NCI-H1092 treated with DMSO at 0.1 percent for 48 hours (cell line): ENCODE measurements at places on chromosomes 11 and 22.

DNA sequence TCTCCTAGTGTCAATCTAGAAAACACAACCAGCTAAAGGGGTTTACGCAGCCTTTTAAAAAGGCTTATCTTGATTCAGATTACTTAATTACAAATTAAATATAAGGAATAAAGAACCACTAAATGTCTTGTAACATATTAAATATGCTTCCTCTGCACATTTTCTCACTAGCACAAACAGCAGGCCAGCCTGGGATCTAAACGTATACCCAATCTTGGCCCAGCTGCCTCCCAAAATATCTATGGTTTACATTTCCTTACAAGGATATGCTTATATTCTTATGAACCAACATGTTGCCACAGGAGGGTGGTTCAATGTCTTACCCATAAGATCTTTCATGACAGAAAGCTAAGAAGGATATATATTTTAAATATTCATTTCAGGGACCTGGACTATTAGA, 7.7 kb downstream of the LGR4 start:
- DNase-seq: no peak

- no peak for DNase-seq
These were observed 22.3 kb upstream of the SLC36A4 start for GRCh38 chr11:93220078-93220477.

DNA sequence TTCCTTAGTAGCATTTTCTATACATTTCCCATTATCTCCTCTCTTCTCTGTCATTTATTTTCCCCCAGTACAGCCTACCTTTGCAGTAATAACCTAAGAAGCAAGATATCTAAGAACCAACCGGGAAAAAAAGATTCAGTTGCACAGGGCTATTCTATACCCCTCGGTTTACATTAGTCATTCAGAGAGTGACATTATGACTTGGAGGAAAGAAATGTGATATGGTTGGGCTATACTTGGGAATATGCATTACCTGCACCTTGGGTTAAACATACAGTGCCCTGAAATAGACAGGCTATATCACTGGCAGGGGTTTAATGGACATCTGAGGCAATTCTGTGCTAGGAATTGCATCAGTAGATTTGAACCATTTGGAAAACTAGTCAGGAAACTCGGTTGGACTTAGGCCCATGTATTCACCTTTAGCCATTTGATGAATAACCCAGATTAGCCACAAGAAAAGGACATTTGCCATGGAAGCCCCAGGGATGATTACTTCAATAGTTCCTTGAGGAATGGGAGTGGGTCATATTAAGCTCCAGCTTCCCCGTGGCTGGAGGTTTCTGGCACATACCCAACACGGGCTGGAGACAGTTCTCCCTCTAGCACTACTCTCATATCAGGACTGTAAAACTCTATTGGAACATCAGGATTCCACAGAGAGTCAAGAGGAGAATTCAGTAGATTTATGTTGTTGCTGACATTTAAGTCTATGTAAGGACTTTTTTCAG, 973.2 kb downstream of the NTM start:
- DNase-seq: no peak

DNA sequence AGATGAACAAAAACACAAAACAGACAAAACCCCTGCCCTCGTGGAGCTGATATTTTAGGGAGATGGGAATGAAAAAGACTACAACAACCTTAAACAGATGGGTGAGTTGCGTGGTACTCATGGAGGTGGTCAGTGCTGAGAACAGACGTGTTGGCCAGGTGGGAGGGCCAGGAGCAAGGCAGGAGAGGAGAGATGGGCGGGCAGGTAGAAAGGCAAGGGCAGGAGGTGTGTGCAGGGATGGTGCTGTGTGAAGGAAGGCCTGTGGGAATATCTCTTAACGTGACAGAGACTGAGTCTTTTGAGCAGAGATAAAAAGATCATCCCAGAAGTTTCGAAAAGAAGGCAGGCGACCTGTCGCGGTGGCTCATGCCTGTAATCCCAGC, 7.0 kb downstream of the GAL start:
- no peak for DNase-seq

DNA sequence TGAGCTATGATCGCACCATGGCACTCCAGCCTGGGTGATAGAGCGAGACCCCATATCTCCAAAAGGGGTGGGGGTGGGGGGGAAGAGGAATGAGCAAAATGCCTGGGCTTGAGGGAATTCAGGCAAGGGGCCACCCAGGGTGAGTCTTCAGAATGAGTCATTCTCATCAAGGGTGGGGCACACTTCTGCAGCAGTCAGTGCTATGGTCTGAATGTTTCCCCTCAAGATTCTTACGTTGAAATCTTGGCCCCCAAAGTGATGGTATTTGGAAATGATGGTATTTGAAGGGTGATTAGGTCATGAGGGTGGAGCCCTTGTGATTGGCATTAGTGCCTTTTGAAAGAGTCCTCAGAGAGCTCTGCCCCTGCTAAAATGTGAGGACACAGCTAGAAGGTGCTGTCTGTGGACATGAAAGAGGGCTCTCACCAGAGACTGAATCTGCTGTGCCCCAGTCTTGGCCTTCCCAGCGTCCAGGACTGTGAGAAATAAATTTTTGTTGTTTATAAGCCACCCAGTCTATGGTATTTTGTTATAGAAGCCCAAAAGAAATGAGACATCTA, 86.4 kb upstream of the THY1 start:
- DNase-seq: no peak

GRCh38 chr22:38032681-38033521, 24.3 kb upstream of the PICK1 start:
- DNase-seq: no peak

DNA sequence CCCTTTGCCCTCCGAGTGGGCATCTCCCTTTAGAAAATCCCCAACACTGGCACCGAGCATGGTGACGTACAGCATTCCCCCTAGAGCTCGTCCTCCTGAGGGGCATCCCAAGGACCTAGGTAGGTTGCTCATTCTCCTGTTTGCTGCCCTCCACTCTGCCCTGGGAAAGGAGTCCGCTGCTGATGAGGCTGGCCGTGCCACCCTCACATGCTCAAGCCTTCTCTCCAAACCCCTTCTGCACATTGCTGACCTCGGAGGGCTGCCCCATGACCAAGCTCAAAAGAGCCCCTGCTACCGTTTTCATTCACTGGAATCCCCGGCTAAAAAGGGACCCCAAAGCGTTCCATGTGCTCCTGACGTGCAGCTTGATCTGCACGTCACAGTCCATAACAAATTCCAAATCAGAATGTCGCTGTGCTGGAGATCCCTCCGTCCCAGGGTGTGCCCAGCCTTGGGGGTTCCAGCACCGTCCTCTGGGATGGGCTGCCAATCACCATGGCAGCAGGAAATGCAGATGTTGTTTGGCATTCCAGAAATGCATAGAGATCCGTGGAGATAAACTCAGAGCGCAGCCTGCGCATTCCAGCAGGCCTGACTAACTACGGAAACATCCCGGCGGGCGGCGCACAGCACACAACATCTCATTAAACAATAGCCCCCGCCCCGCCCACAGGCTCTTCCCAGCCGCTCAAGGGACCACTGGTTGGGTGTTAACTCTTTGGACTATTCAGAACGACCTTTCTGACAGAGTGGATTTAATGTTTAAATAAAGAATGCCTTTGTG, 26.3 kb upstream of the GNB1L start:
- no peak for DNase-seq

DNA sequence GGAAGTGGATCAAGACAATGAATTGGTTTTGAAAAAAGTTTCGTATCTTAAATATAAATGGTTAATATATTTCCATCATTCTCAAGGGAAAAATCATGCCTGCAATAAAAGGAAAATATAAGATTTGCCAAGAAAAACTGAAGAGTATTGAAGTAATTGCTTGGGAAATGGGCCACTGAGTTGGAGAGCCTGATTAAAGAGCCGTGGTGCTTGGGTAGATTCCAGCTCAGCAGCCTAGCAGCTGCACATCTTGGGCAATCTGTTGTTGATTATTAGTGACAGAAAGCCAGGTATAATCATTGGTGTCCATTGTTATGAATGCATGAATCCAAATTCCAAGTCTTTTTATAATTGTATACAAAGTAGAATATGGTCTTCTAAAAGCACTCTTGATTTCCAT, 800.9 kb upstream of the CHORDC1 start:
- no peak for DNase-seq

DNA sequence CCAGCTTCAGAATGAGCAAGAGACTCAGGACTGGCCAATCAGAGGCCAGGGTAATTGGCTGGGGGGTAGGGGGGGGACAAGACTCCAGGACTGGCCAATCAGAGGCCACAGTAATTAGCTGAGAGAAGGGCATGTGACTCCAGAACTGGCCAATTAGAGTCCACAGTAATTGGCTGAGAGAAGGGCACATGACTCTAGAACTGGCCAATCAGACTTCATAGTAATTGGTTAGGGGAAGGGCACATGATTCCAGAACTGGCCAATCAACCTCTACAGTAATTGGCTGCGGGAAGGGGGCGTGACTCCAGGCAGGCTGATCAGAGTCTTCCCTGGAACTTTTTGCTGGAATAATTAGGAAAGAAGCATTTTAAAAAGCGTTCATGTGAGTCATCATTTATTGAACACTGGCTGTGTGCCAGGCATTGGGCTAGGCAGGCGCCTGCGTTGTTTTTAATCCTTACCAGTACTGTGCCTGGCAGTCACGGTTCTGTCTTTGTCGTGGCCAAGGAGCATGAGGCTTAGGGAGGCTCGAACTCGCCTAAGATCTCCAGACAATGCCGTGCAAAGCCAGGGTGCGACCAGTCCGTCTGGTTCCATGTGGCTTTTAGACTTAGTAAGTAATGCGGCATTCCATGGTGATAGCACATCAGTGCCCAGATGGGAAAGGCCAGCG, 508.1 kb downstream of the TBC1D22A start:
- no peak for DNase-seq

- DNase-seq: no peak
These were observed 13.0 kb downstream of the GLB1L3 start for GRCh38 chr11:134289167-134289566.

- DNase-seq: no peak
These were observed 20.8 kb upstream of the JAM3 start for GRCh38 chr11:134048028-134048427.

DNA sequence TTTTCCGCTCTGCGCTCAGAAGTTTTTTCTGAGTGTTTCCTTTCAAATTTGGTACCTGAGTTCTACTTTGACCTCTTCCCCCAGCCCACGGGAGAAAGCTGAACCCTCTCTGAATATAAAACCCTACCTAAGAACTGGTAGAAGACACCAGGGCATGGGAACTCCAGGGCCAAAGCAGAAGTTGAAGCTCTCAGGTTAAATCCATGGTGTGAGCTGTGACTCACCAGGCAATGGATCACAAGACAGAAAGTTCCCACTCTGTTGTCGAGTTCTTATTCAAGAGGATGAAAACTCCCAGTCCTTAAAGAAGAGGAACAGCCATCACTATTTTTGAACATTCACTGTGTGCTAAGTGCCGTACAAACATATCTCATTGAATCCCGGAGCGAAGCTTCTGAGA, 8.9 kb downstream of the TMEM218 start:
- no peak for DNase-seq

DNA sequence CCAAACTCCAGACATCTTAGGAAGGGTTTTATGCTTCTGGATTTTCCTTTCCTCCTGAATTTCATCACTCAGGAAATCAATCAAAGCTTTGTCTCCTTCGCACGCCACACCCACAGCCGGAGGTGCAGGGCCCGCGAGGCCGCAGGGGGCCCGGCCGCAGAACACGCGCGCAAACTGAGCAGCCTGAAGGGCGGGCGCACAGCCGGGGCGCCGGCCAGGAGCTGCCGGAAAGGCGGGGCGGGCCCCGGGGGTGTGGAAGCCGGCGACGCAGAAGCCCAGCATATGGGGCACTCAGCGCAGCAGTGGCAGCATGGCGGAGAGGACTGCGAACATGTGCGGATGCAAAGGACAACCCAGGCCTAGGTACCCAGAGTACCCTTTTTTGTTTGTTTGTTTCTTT, 33.1 kb upstream of the SPTBN2 start:
- no peak for DNase-seq

DNA sequence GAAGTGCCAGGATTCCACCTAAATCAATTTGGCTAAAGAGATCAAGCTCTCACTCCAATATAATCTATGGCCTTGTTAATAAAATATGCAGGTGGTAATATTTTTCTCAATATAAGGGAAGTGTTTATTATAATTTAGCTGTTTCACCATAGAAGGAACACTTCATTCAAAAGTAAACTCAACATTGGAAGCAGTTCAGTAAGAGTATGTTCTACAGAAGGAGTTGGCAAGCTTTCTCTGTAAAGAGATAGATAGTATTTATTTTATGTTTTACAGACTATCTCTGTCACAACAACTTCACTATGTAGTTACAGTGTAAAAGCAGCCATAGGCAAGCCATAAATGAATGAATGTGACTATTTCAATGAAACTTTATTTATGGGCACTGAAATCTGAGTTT, 313.6 kb upstream of the ANO3 start:
- DNase-seq: no peak

DNA sequence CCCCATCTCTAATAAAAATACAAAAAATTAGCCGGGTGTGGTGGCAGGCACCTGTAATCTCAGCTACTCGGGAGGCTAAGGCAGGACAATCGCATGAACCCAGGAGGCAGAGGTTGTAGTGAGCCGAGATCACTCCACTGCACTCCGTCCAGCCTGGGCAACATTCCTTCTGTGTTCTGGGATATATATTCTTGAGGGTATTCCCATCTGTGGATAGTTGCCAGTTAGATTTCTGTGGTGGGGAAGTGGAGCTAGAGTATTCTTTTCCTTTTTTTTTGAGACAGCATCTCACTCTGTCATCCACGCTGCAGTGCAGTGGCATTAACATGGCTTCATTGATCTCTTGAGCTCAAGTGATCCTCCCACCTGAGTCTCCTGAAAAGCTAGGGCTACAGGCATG, 9.1 kb upstream of the ZNF74 start:
- DNase-seq: no peak

- peak; percentile 46 for DNase-seq
These were observed 9.8 kb upstream of the DDX10 start for GRCh38 chr11:108654994-108655631.

DNA sequence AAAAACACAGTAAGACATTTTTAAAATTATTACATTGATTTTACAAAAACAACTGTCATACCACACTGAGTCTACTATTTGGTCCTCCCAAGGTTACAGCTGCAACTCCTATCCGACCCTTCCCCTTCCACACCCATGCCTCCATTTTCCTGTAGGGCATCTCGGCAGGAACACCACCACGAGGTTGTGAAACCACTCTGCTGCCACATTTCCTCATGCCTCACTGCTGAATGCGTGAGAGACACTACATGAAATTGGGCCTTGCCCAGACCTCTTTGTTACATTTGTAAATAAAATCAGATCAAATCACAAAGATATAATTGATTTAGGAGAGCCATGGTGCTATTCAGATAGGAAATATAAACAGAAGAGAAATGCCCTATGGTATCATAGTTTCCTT, 2.0 kb downstream of the ARHGAP32 start:
- DNase-seq: no peak

- no peak for DNase-seq
These were observed 1.6 kb downstream of the GPHA2 start for GRCh38 chr11:64933935-64934681.

GRCh38 chr11:66950112-66950535, 8.1 kb downstream of the PC start:
- no peak for DNase-seq

- no peak for DNase-seq
These were observed 17.1 kb downstream of the OVOL1 start for GRCh38 chr11:65803797-65804492.

- DNase-seq: no peak
These were observed 12.4 kb downstream of the TMA7B start for GRCh38 chr22:39972641-39973040.
